NCI-H774 (cell line): ENCODE measurements at places on chromosomes 1 and 21.

- no peak for DNase-seq
These were observed 34.7 kb upstream of the SNX27 start for GRCh38 chr1:151577173-151577572.

GRCh38 chr1:227316456-227316855 lies 1.8 kb downstream of the CDC42BPA start:
- no peak for DNase-seq

GRCh38 chr1:206905295-206906164 lies 8.3 kb downstream of the IL24 start:
- DNase-seq = no peak

GRCh38 chr1:221832617-221833016 lies 90.7 kb upstream of the DUSP10 start:
- DNase-seq = no peak

DNA sequence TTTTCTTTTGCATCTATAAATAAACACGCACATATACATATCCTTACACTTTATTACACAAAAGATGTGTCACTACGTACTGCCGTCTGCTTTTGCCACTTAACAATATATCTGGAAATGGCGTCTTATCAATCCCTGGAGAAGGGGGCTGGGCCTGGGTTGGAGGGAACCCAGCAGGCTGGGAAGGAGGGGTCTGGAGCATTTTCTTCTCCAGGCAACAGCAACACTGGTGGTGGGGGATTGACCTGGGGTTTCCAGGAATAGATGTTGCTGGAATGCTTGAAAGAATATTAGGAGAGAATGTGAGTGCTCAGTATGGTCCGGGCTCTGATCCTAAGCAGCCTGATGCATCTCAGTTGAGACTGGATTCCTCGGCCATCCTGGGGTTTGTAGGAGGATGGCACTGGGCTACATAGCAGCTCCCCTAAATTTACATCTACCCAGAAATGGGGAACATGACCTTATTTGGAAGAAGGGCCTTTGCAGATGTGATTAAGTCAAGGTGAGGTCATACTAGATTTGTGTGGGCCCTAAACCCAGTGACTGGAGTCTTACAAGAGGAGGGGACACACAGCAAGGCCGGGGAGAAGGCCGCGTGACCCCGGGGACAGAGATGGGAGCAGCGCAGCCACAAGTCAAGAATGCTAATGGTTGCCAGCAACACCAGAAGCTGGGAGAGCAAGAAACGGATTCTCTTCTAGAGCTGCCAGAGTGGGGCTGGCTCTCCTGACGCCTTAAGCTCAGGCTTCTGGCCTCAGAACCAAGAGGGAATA lies 98.6 kb downstream of the SIK1 start:
- no peak for DNase-seq

DNA sequence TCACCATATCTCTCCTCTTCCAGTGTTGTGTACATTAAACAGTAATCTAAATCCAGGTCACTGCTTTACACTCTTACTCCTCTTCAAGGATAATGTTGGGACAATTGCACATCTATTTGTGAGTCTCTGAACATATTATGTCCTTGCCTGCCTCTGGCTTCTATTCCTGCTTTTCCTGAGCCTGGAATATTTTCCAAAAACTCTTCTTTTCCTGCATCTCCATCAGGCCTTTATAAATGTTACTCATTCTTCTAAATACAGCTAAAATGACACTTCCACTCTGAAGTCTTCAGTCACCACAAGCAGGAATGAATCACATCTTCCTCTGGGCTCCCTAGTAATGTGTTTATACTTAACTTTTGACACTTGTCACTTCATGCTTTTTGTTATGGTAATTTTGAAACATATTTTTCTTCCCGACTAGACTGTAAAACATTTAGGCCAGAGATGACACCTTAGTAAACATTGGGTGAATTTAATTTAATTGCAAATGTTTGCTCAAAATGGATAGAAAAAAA lies 396.0 kb downstream of the LRRIQ3 start:
- DNase-seq = no peak

DNA sequence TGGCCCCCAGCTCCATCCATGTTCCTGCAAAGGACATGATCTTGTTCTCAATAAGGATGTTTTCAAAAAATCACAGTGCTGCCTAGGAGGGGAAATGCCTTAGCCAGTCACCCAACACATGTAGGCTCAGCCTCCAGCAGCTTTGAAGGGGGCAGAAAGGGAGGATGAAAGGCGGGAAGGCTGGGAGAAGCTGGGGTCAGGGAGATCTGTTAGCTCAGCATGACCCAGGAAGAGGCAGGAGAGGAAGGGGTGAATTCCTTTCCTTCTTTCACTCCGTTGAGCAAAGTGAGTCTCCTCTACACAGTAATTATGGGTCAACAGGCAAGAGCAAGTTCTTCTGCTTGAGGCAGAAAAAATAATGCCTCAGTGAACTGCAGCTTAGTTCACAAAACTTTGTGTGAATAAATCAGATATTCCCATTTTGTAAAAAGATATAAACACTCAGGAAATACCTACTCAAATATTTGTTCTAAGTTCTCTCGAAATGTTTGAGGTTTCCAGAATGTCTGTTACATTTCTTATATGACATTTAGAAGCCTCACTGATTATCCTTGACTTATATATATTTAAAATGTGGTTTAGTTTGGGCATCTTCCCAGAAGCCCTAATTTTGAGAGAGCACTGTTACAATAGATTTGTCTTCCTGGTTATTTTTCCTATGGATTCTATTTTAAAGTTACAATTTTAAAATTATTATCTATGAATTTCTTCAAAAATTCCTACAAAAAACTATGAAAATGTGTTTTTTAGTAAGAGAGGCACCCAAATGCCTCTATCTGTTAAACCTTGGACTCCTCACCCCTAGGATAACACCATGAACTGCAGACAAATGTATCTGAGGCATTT lies 116.8 kb downstream of the KCNJ6 start:
- DNase-seq = no peak

GRCh38 chr1:192574073-192574472 lies 1.5 kb upstream of the RGS1 start:
- DNase-seq = no peak

- DNase-seq = no peak
These were observed 60.0 kb upstream of the KIAA0040 start for GRCh38 chr1:175252561-175252960.

GRCh38 chr1:45594412-45594811 lies 10.6 kb downstream of the NASP start:
- DNase-seq = no peak

GRCh38 chr1:163823017-163823416 lies 501.3 kb downstream of the NUF2 start:
- no peak for DNase-seq

DNA sequence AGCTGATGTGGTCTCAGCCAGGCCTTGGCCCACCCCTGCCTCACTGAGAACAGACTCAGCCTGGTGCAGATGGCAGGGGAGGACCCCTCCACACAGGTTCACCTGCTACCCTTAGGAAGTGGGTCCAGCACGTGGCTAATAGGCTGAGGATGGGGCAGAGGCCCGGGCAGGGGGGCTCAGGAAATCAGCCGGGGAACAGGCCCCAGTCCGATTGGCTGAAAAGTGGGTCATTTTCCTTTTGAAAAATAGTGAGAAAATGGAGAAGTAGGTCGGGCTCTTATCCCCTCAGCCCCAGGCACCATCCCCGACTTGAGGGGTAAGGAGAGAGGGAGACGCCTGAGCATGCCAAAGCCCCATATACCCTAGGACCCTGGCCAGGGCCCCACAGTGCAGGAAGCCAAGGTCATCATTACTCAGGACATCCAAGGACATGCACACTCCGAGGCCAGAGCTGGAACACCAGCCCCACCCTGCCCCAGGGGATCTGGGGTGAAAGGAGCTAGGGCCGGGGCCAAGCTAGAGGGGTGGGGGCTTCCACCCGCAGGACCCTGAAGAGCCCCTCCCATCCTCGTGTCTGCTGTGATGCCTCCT lies 11.0 kb downstream of the DLGAP3 start:
- DNase-seq = no peak

- no peak for DNase-seq
These were observed 14.8 kb upstream of the NCMAP start for GRCh38 chr1:24540906-24541710.

GRCh38 chr1:222240536-222241181 lies 307.2 kb downstream of the HHIPL2 start:
- no peak for DNase-seq

GRCh38 chr1:247104965-247105364 lies 809 bp upstream of the ZNF669 start:
- DNase-seq = no peak

DNA sequence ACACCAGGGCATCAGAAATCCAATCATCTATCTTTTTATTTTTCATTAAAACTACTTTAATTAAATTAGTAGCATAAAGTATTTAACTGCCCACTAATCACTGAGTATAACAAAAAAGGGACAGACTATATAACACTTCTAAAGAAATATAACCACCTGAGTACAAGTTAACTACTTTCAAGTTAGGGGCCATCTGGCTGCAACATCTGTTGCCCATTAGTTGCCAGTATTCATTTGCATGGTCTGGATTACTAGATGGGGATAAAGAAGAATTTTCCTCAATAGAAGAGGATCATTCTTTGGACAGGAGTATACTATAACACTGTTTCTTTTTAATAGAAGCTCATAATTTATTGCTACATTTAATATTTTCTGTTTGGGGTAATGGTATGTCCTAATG lies 446.4 kb downstream of the AMY1C start:
- DNase-seq = no peak

DNA sequence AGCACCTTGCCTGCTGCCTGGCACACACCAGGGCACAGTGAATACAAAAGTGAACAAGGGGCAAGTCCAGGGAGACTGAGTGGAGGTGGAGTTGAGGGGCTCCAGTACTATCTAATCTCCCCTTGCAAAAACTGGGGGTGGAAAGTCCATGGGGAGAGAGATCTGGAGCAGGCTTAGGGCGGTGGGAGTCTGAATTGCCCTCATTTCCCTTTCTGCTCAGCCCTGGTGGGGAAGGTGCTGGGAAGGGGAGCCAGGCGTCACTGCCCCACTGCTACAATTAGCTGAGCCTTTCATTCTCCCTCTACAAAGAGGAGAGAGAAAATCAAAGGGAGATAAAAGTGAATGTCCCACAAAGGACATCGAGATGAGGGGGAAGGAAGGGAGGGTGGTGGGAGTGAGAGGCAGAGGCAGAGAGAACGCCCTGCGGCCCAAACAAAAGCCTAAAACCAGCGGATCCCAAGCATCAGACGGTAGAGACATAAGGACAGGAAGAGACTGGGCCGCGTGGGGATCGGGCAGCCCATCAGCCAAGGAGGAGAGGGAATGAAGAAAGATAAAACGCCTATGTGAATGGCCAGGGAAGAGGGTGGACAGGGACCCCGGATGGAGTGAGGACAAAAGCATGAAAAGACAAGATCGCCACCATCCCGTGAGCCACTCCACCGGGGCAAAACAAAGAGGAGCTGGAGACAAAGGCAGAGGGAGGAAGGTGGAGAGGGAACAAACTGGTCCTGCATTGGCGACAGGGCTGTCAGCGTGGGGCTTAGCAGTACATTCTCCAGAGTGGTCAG lies 46.8 kb upstream of the SOX13 start:
- no peak for DNase-seq

- no peak for DNase-seq
These were observed 33.7 kb upstream of the KCNA2 start for GRCh38 chr1:110639724-110640386.

- no peak for DNase-seq
These were observed 124.6 kb upstream of the CAMK1G start for GRCh38 chr1:209458921-209459320.

GRCh38 chr1:210629276-210629675 lies 300.6 kb downstream of the HHAT start:
- DNase-seq = no peak

DNA sequence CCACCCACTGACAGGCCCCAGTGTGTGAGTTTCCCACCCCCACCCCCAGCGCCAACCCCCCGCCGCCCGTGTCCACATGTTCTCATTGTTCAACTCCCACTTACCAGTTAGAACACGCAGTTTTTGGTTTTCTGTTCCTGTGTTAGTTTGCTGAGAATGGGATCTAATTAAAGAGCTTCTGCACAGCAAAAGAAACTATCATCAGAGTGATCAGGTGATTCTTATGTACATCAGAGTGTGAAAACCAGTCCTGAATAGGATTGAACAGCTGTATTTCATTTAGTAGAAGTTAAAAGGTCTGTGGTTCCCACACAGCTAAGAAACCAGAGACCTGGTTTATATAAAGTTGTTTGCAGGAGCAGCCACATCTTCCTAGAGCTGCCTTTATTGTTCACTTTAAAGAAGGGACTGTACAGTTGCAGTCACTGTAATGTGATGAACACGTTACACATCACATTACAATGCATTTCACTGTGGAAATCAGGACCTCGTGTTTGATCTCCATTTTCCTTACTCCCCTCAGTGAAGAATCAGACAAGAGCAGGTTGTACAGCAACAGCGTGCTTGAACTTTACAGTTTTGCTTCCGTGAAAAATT lies 1.2 kb downstream of the GBP6 start:
- DNase-seq = no peak
